Cardiac fibroblast (primary cell): ENCODE measurements at places on chromosomes 1 and 21.

DNA sequence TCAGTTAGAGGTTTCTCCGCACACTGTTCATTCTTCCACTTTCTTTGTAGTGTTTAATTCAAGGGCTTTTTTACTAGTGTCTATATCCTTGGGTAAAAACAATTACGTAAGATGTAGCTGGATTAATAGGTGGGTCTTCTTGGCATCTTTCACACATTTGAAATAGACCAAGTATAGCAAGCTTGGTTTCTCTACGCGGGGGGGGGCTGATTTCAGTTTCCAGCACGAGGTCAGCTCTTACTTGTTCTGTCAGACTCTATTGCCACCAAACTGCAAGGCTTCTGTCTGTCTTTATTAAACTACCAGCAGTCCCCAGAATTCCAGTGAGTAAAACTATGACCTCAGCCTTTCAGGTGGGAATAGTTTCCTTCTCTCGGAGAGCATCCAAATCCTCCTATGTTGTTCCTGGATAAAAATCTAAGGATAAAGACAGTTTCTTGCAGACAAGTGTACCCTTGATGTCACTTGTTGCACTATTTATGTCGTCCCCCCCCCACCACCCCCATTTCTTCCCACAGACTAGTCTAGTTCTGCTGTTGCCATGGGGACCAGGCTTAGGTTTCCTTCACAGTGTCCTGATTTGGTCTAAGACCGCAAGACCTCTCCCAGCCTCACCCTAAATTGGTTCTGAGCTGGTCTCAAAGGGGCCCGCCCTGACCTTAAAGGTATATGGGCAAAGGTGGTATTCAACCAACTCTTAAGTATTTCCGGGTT lies 17.0 kb downstream of the SPATA46 start:
- no peak for DNase-seq

DNA sequence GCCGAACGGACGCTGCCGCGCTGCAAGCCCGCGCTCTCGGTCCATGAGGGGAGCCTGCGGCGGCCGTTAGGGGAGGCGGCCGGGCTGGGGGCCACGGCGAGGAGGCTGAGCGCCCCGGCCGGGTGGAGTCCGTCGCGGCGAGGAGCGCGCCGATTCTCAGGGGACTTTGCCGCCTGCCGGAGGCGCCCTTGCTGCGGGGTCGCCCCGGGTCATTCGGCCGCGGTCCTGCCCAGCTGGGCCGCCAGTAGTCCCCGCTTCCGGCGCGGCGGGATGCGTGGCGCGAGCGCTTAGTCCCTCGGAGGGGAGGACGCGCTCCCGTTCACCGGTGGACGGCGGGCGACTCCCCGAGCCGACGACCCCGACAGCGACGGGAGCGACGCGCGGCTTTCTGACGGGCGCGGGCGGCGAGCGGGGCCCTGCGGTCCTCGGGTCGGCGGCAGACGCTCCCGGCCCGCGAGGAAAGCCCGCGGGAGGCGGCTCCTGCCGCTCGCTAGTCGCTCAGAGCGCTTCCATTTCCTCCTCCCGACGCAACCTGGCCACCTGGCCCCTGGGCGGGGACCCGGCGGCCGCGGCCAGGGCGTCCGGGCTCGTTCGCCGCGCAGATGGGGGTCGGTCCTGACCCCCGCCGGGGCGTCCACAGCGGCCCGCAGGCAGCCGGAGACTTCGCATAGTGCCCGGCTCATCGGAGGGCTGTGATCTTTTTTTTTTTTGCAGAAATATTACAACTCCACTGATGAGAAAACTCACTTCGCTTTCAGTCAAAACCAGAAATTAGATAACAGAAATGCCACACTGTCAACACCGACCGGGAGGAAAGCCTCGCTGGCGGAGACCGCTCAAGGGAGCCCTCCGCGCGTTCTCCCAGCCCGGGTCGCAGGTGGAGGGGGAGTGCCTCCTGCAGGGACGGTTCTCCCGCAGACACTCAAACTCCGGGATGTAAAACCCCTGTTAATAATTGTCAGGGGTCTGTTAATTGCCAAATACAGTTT lies 641 bp upstream of the ZBTB21 start:
- no peak for DNase-seq

- DNase-seq: no peak
These were observed 65.2 kb upstream of the GFI1 start for GRCh38 chr1:92551916-92552315.

DNA sequence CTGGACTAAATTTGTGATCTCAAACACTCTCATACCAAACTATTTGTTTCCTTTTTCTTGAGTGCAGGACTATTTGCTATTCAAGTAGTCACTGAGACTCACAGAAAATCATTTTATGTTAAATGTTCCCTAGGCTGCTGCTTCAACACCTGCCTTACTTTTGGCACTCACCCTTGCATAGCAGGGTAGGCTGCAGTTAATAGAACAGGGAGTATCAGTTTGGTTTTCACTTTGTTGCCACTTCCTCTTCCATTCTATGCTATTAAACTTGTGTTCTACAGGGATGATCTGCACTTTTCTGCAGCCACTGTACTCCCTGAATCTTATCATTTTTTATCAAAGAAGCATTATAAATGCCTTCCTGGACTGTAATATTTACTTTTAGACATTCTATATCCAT lies 148.7 kb upstream of the PRMT6 start:
- no peak for DNase-seq

DNA sequence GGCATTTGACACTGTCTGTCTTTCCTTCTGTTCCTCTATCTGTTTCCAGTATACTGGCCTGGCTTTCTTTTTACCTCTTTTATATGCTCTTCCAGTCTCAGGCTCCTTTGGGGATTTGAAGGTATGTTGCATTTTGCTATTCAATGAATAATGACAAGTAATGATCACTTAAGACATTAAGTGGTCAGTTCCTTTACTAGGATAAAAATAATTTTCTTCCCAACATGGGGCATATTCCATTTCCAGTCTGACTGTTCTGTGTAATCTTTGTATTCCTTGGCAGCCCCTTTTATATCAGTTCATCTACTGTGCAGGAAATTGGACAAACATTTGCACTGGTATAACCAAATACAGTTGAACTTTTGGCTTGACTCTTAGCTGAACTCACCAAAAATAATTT lies 15.6 kb downstream of the METTL18 start:
- no peak for DNase-seq

DNA sequence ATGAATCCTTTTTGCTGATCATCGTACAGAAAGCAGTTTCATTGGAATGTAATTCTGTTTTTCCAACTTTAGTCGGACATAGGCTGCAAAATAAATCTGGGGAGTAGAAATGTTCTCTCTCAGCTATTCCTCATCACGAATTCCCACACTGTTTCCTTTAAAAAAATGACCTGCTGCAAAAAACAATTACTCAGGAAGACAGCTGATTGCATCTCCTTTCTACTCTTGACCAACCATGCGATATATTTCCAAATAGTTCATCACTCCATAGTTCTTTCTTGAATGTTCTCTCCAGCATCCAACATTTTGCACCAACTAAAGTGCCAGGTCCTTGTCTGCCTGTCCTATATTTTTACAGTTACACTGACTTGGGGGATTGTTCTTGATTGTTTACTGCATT lies 96.4 kb downstream of the S1PR1 start:
- no peak for DNase-seq

- no peak for DNase-seq
These were observed 69.4 kb upstream of the VAV3 start for GRCh38 chr1:108034396-108034795.

- no peak for DNase-seq
These were observed 64.7 kb downstream of the NDUFS5 start for GRCh38 chr1:39090757-39091380.

DNA sequence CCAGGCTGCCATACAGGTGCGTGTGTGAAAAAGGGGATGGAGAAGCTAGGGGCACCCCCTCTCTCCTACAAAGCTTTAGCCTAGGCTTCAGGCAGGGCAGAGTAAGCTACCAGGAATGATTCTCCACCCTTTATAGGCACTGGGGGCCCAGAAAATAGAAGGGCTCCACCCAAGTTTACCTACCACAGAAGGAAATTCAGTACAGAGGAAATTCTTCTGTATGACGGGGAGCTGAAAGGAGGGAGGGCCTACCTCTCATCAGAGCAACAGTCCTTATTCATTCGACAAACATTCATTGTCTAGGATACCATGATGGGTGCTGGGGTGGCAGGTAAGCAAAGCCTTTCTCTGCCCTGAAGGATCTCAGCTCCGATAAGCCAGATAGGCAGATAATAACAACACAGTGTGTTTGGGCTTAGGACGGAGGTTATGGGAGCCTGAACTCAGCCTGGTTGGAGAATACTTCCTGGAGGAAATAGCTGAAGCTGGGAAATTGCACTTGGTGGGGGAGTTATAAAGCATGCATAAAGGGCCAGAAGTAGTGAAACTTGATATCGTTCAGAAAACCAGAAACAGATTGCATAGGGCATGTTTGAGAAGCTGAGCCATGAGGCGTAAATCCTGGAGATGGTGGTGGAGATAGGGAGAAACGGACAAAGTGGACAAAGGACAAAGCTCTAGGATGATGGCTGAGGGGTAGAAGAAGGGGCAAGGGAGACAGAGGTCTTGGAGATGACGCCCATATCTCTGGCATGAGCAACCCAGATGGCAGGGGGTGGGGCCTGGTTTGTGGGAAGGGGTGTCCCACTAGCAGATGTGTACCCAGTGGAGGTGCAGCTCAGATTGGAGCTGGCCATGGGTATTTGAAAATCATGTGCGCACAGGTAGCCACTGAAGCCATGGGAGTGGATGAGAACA lies 5.3 kb upstream of the P3R3URF start:
- DNase-seq: peak; percentile 56

- DNase-seq: peak; percentile 48
These were observed 43.0 kb downstream of the XPR1 start for GRCh38 chr1:180674603-180675530.

GRCh38 chr1:172654535-172654934 lies 4.4 kb upstream of the FASLG start:
- DNase-seq: peak; percentile 86

DNA sequence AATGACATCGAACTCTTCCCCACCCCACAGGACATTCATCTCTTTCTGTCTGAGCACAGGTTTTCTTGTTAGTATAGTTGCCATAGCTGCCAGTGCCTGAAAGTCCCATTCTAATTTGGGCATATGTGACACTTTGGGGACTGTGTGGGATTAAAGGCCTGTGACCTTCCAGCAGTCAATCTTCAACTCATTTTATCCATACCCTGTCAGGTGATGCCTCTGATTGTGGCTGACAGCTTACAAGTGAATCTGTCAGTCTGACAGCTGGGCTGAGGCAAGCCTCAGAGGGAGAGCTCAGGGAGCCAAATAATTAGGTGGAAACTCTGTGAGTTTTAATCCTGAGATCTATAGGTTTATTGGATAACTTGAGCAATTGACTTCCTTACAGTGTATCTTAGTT lies 29.6 kb downstream of the ZCCHC17 start:
- no peak for DNase-seq

- no peak for DNase-seq
These were observed 16.6 kb downstream of the NPL start for GRCh38 chr1:182806015-182806678.

DNA sequence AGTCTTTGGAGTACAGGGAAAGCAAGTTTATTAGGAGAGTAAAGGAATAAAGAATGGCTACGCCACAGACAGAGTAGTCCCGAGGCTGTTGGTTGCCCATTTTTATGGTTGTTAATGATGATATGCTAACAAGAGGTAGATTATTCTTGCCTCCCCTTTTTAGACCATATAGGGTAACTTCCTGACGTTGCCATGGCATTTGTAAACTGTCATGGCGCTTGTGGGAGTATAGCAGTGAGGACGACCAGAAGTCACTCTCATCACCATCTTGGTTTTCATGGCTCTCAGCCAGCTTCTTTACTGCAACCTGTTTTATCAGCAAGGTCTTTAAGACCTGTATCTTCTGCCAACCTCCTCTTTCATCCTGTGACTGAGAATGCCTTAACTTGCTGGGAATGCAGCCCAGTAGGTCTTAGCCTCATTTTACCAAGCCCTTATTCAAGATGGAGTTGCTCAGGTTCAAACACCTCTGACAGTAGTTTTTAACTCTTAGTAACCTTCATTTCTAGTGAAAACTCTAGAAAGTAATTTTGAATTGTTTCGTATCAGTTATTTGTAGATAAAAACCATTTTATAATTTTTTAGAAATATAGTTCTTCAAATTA lies 26.2 kb downstream of the TCP10L start:
- no peak for DNase-seq

DNA sequence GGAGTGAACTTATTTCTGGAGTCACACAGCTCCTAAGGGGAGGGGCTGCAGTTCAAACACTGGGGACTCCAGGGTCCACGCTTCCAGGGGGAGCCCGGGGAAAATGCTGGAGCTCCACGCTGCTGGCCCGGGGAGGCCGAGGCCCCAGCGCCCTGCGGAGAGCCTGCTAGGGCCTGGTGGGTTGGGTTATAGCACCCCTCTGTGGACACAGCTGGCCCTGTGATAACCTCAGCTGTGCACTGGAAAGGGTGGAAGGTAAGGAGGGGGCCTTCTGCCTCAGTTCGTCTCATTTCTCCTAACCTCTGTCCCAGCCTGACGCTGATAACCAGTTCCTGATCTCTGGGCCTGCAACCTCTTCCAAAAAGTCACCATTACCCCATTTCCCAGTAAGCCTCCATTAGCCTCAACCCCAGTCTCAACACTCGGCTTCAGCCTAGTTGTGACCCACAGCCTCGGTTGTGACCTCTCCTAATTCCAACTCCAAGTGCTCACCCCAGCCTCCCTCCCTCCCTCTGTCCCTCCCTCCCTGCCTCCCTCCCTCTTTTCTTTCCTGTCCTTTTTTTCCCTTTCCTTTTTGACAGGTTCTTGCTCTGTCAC lies 7.1 kb downstream of the NBL1 start:
- DNase-seq: peak; percentile 68

DNA sequence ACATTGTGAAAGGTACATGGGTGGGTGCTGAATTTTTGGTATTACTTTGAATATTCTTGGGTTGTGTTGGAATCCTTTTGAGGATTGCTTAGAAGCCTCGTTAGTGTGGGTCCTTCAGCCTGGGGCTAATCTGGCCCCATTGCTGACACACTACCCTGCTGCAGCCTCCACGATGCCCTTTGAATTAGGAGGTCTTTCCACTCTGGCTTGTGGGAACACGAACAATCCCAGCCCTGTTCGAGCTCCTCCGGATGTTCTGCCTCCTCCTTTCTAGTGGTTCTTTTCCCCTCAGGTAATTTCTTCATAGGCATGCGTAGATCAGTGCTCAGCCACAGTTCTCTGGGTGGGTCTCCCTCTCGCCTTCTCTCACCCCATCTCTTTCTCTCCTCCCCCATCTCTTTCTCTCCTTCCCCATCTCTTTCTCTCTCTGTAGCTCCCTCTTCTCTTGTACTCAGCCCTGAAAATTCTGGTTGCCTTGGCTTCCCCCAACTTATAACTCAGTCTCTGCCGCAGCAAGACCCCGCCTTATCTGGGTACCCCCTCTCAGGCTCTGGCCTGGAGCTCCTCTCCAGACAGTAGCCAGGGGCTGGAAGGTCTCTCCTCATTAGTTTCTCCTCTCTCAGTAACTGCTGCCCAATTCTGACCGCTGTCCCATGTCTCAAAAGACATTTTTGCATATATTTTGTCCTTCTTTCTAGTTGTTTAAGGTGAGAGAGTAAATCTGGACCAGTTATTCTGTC lies 46.0 kb upstream of the SLC19A1 start:
- DNase-seq: no peak

DNA sequence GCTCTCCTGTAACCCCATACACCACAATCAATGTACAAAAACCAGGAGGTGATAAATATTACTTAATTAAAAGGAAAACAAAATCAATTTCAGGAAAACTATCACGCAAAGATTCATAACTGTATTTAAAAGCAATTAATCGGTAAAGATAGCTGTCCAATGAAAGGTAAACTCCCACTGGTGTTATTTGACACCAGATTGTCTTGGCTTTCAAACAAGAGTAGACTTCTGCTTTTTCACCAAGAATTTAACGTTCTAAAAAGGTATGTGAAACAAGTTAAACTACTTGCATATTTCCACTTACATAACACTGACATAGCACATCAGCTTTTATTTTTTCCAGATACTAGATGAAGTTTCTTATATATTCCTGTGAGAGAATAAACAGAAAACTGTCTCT lies 3.5 kb downstream of the PLPP3 start:
- no peak for DNase-seq
